ENCODE measurements at places on chromosomes 16 and 17.

DNA sequence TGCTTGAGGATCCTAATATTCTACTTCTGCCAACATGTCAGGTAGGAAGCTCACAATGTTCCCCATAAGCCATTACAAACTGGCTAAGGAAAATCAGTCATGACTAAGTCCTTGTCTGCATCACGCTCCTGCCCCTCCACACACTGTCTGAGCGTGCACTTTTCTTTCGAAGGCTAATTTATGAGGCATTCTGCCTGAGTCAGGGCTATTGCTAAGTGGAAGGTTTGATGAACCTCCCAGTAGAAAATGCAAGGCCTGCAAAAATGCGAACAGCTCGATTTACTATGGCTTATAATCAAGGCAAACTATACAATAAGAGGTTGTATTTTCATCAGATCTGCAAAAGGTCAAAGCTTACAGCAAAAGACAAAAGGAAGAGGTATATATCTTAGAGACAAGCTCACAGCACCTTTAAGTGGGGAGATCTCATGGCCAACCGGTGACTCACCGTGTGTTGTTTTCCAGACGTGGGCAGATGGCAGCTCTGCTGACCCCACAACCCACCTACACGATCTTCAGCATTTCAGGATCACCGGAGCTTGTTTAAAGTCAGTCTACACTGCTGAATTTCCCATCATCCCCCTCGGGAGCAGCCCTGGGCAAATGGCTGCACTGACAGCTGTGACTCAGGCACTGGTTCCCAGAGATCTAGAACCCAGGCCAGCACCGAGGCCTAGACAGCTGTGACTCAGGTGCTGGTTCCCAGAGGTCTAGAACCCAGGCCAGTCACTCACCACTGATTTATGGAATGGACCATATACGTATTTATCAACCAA is 26.1 kb downstream of the MEAK7 start:
- peak; percentile 62 for DNase-seq

DNA sequence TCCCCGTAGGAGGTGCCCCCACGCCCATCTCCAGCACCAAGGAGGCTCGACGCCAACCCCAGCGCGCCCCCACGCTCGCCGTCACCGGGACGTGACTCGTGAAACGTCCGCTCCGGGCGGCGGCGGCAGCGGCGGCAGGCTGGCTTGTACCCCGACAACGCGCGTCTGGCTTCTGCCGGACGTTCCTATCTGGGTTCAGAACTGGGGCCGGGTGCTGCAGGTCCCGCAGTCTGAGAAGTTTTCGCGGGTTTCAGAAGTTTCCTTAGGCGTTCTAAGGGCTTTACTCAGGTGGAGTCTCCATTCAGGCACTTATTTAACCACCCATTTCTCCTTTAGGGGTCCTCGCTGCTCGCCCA is 672 bp upstream of the ALKBH5 start:
- DNase-seq: peak; percentile 89

DNA sequence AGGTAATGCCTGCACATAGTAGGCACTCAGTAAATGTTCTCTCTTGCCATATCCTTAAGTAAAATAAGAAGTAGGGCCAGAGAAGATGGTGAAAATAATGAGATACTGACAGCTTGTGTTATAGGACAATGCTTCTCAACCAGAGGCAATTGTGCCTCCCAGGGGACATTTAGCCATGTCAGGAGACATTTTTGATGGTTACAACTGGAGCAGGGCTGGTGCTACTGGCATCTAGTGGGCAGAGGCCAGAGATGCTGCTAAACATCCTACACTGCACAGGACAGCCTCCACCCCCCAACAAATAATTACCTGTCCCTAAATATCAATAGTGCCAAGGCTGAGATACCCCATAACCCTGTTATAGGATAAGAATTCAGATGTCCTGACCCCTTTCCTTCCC is 1.7 kb downstream of the RAD51D start:
- peak; percentile 45 for DNase-seq

- peak; percentile 64 for DNase-seq
Measured at GRCh38 chr17:58231641-58232040, 6.7 kb upstream of the LPO start.

- DNase-seq: peak; percentile 91
Measured at GRCh38 chr17:68247445-68248198, at the start of gene AMZ2. AMZ2 (plus strand) TSS chr17:68248043; CDS start chr17:68250188, 2,145 bp downstream.

GRCh38 chr17:76351526-76352071 is 2.1 kb downstream of the PRPSAP1 start:
- no peak for DNase-seq

DNA sequence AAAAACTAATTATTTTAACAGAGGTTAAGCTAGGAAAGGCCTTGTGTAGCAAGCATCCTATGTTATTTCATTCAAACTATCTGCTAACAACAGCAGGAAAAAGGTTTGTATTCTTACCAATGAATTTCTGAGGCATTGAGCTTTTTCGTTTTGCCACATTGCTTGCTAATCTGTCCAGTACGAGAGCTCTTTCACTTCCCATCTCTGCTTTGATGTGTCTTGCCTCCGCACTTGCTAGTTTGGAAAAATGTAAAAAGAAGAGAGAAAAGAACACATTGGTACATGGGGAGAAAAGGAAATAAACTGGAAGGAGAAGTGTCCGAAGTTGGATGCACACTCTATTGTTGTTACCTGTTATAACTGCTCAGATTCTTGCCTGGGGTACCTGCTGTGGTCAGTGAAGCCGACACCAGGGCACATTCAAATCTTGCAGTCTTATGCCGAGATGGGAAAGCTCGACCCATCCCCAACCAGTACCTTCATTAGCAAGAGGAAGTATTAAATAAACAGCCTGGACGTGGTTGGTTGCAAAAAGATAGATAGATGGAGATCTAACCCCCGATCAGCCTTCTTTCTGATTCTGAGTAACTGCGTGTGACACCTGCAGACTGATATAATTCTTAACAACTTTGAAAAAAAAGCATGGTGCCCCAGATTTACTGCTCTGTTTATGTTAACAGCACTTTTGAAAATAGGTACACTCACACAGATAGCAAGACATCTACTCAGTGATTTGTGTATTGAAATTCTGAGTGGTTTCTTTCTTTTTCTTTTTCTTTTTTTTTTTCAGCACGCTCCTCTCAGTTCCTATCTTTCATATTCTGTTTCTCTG is 40.0 kb downstream of the GRB7 start:
- DNase-seq: no peak

GRCh38 chr17:28988475-28988874 is 17.4 kb downstream of the SEZ6 start:
- no peak for DNase-seq

DNA sequence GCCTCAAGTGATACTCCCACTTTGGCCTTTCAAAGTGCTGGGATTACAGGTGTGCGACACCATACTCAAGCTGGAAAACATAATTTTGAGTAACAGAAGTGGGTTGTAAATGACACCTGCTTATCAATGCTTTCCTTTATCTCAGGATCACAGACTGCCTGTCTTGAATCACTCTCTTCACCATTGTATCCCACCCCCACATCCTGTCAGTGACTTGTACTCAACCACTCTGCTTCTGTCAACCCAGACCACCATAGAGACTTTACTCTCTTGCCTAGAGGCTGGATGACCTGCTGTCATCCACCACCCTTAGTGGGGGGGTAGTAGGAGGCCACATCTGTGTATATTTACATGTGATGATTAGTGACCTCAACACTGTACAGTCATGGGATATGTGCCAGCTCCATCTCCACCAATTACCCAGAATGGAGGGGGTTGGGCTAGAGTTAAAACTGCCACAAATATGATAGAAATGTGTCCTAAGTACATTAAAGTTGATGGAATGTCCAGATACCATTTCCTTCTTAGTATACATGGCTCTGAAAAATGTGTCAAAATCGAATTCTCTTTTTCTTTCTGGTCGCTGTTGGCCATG is 338.7 kb downstream of the GRIN2A start:
- peak; percentile 49 for DNase-seq

- no peak for DNase-seq
Measured at GRCh38 chr17:39569126-39569525, 38.6 kb downstream of the NEUROD2 start.

DNA sequence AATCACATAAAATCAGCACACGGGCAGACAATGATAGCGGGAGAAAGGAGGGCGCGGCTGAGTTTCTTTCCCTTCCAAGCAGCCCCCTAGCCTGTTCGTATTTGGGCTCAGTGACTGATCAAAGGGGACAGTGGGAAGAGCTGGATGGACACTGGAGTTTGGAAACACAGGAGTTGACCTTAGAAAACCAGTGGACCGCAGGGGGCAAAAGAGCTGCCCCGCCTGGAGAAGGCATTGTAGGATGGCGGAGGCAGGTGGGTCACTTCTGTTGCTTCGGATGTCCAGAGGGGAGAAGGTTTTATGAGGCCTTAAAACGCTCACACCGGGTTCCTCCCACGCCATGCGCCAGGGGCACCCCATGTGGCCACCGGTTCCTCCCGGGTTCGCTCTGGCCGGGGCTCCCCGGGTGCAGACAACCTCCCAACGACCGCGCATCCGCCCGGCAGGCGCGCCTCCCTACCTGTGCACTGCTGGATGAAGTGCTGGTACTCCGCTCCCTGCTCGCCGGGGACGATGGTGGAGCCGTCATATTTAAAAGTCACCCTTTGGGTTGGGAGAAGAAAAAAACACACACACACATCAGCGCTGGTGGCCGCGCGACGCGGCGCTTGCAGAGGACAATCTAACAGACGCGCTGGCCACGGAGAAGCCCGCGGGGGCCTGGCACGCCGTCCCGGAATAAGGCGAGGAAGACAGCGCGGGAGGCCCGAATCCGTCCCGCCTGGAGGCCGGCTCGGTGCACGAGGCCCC is 662 bp downstream of the COTL1 start:
- DNase-seq: no peak

DNA sequence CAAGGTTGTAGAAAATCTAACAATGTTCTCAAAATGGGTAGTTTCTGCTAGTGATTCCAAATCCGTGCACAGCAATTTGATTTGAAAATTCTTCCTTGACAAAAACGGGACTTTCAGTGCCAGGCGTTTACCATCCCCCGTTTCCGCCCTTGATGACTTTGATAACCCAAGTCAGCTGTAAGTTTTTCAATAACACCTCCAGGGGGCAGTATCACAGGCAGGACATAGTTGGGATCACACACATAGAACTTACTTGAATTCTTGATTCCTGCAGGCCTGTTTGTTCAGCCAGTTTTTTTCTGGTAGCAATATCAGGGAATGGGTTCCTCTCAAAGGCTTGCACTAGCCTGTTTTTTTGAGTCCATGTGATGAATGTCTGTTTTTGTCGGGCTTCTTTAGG is 5.6 kb downstream of the DUXB start:
- DNase-seq: no peak

DNA sequence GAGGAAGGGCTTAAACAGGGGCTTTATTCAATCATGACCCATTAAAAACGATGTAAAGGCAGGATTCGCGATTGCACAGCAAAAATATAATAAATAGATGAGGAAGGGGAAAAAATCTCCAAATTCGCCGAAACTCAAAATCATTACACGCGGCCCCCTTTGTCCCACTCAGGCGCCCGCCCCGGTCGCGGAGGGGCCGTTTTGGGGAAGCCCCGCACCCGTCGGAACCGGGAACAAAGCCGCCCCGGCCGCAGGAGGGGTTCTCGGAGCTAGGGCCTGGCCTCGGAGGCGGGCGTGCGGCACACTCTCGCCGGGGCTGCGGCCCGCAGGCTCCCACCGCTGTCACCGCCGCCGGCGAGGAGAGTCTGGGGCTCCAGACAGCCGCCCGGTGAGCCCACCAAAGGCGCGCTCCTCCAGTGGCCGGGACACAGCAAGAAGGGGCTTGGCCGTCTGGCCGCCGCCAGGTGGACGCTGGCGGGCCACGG is 521 bp downstream of the C16orf87 start:
- DNase-seq: peak; percentile 6

- no peak for DNase-seq
Measured at GRCh38 chr16:20944861-20945574, 44.4 kb downstream of the LYRM1 start.

GRCh38 chr17:34980353-34980680 is at the start of gene LIG3:
LIG3 (plus strand) TSS chr17:34980512; CDS start chr17:34983006, 2,494 bp downstream.
- peak; percentile 91 for DNase-seq

DNA sequence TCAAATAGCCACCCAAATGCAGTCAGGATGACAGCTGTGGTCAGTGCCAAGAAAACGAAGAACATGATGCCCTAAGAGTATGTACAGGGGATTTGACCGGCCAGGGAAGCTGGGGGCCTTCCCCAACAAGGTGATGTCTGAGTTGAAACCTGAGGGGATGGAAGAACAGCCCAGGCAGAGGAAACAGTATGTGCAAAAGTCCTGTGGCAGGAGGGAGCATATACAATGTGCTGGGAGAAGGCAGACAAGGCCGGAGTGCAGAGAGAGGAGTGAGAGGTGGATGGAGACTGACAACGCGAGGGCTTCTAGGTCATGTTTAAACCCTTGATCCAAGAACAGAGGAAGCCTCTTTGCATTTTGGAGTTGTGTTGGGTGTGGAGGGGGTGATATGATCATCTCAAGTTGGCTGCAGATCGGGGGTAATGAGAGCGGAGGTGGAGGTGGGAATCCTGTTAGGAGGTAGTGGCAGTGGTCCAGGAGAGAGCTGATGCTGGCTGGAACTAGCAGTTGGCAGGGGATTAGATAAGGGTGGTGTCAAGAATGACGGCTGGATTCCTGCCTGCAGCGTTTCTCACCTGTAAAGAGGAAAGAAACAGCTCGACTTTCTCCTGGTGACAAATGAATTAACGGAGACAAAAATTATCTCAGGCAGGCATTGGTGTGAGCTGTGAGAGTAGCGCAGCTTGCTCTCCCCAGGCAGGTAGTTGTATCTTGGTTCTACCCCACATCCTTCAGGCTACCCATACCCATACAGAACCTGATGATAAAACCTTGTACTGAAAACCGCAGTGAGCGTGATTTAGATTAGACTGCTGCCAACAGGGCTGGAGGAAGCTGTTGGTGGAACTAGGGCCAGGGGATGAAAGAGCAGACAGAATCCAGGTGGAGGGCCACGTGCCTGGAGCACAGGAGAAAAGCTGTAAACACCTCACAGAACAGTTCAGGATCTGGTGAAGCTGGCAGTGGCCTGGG is 37.2 kb upstream of the NGFR start:
- DNase-seq: no peak

- no peak for DNase-seq
Measured at GRCh38 chr16:89562939-89563338, 2.5 kb downstream of the RPL13 start.

- DNase-seq: peak; percentile 29
Measured at GRCh38 chr17:17749921-17750320, 68.7 kb downstream of the RAI1 start.

GRCh38 chr17:49471769-49472168 is 23.3 kb upstream of the NGFR start:
- no peak for DNase-seq

GRCh38 chr17:74260525-74260850 is 13.5 kb upstream of the DNAI2 start:
- no peak for DNase-seq

DNA sequence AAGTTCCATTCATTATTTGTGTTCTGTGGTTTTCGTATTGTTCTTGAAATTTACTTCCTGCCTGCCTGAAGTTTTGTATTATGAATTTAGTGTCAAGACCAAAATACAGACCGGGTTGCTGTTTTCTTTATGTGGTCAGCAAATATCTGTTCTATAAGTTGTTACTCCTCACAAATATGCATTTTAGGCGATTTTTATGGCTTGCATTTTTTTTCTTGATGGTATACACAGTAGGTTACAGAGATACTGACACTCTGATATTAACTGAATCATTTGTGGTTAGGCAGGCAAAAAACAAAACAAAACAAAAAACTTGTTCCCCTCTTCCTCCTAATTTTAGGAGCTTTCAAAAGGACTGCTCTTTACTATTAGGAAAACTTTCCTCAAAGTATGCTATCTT is 52.6 kb downstream of the BCAS3 start:
- DNase-seq: no peak

Data from AG10803 (cell line).